M059J (cell line): ENCODE measurements at places on chromosomes 13 and 19. TPM values are rescaled to one million over a fixed set of nuclear protein-coding genes. Genes with fewer than 3 reads are reported as not detected.
A peak's percentile ranks its signal among the peaks of the same experiment; 100 is the strongest.

The PTGER1 gene
- 0.12 TPM in 1 of 2 replicates, not detected in the other for total RNA-seq

The BCL2L12 gene
- total RNA-seq = 6.3 and 14.1 TPM in 2 replicates

GRCh38 chr13:94700536-94700935, 11.8 kb downstream of the SOX21 start:
- no peak for DNase-seq

- DNase-seq = peak; percentile 54
Measured at GRCh38 chr19:56133858-56134653, 7.0 kb upstream of the ZNF444 start.

DNA sequence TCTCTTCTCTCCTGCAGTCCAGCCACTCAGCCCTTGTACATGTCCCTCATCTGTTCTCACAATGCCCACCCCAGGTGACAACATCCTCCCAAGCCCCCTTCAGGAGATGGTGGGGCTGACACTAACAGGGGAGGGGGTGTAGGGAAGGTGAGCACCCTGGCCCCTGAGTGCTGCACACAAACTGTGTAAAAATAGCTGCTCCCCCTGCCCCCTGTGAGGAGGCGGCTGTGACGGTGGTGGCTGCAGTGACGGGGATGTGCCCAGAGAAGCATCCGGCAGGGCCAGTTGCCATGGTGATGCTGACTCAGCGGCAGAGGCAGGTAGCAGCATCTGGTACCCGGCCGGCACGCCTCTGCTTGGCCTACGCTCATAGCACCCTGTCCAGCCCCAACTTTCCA, 13.0 kb upstream of the JUND start:
- peak; percentile 55 for DNase-seq

- DNase-seq = peak; percentile 89
Measured at GRCh38 chr13:46339035-46339666, 47.9 kb downstream of the RUBCNL start.

DNA sequence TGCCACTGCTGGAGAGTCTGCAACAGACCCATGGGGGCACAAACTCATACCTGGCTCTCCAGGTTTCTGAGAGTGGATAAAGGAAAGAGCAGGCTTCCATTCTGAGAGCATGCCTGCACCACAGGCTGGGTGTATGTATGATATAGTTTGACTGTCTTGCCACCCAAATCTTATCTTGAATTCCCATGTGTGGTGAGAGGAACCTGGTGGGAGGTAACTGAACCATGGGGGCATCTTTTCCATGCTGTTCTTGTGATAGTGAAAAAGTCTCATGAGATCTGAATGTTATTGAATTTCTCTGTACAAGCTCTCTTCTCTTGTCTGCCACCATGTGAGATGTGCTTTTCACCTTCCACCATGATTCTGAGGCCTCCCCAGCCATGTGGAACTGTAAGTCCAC, 50.2 kb downstream of the ERICH6B start:
- DNase-seq = no peak
